ENCODE measurements at places on chromosomes 13 and 19.

GRCh38 chr13:35927567-35928021, 203.6 kb downstream of the DCLK1 start:
- DNase-seq = no peak

GRCh38 chr19:33796164-33796875, at the start of gene KCTD15:
KCTD15 (plus strand) TSS chr19:33796870; CDS start chr19:33800455, 3,585 bp downstream.
- peak; percentile 39 for DNase-seq

GRCh38 chr13:43307921-43308433, 284.6 kb downstream of the DNAJC15 start:
- DNase-seq = no peak

- DNase-seq = no peak
Measured at GRCh38 chr13:109426690-109426990, 359.7 kb downstream of the IRS2 start.

DNA sequence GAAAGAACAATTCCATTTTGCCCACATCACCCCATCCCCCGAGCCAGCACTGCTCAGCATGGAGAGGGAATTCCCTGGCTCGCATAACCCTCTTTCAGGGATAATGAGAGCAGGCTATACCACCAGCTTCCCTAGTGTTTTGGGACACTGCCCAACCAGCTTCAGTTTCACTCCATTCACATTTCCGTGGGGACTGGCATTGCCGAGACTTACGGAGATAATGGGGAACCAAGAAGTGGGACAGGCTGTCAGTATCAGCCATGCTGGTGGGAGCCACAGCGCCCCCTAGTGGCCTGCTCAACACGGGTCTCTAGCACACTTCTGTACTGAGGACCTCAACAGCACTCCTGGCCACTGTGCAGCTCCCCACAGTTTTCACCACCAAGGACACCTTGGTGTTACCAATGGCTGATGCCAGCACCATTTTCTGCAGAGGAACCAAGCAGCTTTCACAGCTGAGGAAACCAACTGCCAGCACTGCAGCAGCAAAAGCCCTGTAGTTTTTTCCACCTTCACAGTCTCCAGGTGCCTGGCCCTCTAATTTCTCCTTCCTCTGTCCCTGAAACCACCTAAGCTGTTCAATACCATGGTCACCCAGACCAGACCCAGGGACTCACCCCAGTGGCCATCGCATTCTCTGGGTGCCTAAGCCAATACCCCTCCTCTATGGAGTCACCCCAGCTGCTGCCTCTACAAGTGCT, 23.7 kb downstream of the SLC6A16 start:
- DNase-seq = peak; percentile 83

- no peak for DNase-seq
Measured at GRCh38 chr13:72820898-72821279, 39.0 kb downstream of the PIBF1 start.

GRCh38 chr13:110123041-110123809, 183.7 kb downstream of the COL4A1 start:
- no peak for DNase-seq
